ENCODE measurements at places on chromosomes 11 and 22.

GRCh38 chr22:42893371-42894150 is 36.5 kb upstream of the ARFGAP3 start:
- DNase-seq = no peak

- no peak for DNase-seq
These were observed 21.7 kb downstream of the TENM4 start for GRCh38 chr11:79419120-79419519.

DNA sequence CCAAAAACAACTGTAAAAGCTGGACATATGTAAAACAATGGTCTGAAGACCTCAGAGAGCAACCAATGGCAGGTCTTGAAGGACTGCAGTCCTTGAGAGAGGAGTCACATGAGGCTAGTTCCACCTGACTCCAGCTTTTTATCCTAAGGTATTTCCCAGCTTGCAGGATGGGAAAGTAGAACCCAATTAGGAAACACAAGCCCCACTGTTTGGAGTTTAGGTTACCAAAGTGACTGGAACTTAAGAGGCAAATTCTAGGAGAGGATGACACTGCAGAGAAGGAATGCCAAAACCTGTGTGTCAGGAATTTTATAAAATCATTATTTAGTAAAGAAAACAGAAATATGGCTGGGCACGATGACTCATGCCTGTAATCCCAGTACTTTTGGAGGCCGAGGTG is 18.4 kb downstream of the OR2AT4 start:
- no peak for DNase-seq

- no peak for DNase-seq
These were observed 29.3 kb downstream of the TPBGL start for GRCh38 chr11:75269896-75270295.

DNA sequence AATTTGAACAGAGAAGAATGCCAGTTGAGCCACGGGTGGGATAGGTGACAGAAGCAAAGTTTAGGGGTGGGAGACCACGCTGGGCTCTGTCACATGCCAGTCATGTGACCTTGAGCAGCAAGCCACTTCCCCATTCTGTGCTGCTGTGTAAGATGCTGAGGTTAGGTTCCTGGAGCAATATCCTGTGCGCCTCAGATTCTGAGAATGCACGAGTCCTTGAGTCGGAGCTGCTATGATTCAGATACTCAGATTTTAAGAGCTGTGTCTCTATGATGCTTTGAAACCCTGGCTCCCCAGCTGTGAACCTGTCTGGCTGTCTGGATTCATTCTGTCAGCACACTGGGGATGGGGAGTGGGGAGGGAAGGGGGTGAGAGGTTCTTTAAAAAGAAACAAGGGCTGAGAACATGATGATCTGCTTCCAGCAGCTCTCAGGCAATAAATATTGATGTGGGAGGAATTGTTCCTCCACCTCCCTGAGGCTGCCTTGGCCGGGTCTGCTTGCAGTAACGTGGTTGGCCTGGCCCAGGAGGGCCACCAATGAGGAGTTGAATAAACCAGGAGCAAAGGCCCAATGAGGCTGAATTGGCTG is 24.0 kb downstream of the SLCO2B1 start:
- no peak for DNase-seq
